ENCODE measurements at places on chromosomes 7 and 10.
A peak's percentile ranks its signal among the peaks of the same experiment; 100 is the strongest.

DNA sequence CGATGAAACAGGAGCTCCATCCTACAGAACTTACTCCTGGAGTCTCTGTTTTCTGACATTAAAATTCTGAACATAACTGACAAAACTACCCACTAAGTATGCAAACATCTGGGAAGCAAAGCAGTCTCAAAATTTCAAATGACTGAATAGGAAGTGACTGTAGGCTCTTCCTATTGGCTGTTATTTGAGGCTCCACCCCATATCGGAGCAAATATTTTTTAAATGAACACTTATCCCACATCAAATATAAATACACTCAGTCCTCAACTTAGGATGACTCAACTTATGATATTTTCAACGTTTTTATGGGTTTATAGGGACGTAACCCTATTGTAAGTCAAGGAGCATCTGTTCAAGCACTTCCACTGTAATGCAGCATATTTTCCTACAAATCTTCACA lies 8.8 kb downstream of the HSPA12A start:
- no peak for DNase-seq

- DNase-seq = no peak
These were observed 740 bp downstream of the GALNT11 start for GRCh38 chr7:152025937-152026890.

DNA sequence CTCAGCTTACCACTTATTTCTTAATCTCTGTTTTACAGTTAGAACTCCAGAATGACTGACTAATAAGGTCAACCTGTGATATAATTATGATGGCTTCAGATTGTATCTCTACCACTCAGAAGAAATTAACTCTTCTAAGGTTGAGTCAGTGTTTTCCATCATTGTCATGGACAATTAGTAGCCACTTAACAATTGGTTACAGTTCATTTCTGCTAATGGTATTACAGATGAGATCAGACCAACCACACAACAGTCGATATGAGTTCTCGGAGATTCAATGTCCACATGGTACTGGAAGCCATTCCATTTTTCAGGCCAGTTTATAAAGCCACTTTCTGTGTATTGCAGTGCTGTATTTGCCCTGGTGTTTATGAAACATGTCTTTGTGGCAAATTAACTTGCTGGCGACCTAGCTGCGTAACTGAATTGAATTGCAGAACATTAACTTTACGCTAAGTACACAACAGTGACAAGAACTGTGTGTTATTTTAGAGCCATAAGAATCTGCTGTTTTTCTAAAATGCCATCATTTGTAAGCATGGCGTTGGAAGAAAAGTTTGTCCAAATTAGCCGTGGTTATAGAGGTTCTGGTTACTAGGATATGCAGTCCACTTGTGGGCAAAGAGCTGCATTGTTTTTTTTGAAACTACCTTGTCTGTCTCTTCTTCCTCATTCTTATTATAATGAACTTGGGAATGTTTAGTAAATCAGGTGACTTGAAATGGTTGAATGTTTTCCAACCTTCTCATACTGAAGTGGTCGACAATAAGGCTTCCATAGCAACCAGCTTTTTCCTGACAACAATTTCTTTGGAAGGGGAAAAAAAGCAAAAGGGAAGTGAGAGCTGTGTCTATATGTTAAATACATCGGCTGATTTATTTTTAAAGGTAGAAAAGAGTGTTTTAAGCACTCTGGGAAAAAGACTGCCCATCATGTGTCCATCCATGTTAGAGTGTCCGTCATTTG lies 76.4 kb downstream of the CELF2 start:
- DNase-seq = no peak

GRCh38 chr7:96986901-96987300 lies 18.5 kb upstream of the DLX6 start:
- no peak for DNase-seq

- DNase-seq = no peak
These were observed 32.9 kb upstream of the JCAD start for GRCh38 chr10:30092151-30092790.

DNA sequence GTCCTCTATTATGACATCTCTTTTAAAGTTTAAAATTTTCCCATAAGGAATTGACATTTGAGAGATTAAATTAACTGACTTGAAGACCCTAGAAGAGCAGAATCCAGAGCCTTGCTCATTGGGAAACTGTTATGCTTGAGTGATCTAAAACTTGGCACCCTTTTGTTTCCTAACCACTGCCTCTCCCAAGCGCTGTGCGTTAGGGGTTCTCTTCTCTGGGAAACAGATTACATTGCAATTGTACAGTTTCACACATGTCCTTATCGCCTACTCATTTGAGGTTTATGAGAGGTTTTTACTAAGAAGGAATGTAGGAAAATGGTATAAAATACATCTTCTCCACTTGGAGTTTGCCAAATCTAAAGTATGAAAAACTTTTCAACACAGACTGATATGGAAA lies 126.8 kb upstream of the AMPH start:
- no peak for DNase-seq

DNA sequence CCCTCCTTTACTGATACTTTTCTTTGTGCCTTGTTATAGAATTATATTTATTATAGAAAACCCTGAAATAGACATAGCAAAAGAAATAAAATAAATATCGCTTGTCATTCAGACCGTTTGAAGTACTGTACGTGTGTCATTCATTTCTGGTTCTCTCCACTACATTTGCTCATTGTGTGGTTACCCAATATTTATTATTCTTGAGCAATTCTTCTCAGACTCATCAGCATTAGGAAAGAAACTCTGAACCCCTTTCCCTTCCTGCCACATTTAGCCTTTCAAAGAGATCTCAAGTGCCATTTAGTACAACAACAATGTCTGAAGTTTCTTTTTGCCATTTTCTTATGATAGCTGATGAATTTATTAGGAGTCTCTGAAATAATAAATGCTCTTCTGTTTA lies 154.1 kb downstream of the KIAA1217 start:
- no peak for DNase-seq

DNA sequence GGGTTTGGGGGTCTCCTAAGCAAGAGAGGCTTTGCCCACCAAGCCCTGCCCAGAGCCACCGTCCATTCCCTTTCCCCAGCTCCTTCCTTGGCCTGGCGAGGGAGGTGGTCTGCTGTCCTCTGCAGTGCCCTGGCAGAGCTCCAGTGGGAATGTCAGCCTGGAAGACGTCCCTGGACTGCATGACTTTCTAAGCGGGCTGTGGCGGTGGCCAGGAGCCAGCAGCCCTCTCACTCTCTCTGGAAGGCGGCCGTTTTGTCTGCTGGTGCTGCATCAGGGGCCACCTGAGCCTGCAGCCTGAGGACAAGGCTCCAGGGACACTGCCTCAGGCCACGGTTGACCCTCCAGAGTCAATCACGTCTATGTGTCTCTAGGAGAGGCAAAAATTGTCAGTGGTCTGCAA lies 271.0 kb downstream of the SKAP2 start:
- DNase-seq = no peak

- no peak for DNase-seq
These were observed 14.5 kb upstream of the HOXA13 start for GRCh38 chr7:27214239-27214950.

- no peak for DNase-seq
These were observed 331.1 kb downstream of the WDR11 start for GRCh38 chr10:121182219-121182618.

DNA sequence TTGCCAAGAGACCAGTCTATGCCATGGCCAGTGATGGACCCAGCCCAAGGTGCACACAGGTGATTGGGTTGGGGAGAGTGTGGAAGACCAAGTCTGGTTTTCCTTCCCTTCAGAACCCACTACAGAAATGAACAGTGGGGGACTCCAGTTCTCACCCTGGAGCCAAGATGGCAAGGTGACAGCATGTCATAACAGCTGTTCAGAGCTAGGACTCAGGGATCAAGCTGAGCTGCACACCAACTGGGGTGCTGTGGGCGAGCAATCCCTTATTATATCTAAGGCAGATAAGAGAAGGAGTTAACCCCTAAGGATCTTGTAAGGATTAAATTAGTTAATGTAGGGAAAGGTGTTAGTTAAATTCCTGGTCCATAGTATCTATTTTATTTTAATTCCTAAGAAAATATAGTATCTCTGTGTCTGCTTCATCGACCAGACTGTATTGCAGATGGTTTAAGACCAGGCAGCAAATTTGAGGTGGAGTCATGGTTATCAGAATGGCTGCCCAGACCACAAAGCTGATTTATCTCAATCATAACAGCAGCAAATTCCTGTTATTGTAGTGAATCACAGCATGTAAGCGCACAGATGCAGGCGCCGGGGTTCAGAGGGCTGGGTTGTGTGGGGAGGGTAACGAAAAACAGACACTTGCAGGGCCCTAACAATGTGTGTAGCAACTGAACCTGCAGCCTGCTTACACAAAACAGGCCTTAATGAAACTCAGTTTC lies 208.7 kb upstream of the ZNF32 start:
- DNase-seq = no peak

DNA sequence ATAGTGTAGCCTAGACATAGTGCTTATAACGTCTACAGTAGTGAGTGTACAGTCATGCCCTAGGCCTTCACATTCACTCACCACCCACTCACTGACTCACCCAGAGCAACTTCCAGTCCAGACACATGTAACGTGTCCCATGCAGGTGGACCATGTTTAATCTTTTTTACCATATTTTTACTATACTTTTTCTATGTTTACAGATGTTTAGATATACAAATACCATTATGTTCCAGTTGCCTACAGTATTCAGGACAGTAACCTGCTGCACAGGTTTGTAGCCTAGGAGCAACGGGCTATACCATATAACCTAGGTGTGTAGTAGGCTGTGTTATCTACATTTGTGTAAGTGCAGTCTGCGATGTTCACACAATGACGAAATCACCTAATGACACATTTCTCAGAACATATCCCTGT lies 11.0 kb downstream of the MPP7 start:
- peak; percentile 12 for DNase-seq

DNA sequence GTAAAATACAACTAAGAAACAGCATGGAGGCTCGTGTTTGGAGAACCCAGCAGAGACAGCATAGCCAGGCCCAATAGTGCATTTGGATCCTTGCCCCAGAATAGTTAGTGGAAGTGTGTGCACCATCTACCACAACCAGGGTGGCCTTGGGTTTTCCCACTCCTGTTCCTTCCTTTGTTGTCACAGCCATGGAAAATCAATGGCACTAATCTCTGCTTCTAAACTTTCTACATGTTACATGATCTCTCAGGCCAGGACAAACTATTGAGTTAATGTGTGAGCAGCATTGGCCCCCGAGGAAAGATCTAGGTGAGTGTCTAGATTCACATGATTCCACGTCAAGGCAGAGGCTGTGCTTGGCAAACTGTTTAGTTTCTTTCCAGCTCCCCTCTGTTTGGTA lies 2.0 kb downstream of the CYP3A7 start:
- DNase-seq = no peak

- peak; percentile 10 for DNase-seq
These were observed 113.7 kb upstream of the LRRN3 start for GRCh38 chr7:110977127-110977737.

DNA sequence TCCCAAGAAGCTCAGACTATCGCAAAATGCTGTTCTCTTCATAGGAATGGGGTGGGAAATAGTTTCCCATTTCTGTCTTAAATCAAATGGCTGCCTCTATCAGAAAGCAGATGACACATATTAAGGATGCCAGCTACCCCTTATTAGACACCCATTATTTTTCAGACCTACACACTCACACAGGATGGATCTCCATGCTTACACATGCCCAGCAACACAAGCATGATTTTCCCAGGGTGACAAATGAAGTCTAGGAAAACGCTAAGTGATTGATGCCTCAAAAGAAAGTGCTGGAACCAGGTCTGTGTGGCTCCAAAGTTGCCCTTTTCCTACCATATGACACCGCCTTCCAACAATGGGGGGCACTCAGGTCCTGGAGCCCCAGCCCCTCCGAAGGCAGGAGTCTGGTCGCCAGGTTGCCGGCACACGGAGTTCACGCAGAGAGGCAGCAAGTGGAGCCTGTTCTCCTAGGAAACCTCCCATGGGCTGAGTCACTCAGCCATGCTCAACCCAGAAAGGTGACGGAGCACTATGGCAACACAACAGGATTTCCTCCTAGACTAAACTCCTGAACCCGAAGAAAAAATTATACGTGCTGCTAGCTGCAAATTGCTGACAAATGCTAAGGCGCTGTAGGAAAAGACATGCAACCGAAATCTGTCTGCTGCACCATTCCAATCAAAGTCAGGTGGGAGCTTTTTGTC lies 19.8 kb downstream of the VOPP1 start:
- no peak for DNase-seq

DNA sequence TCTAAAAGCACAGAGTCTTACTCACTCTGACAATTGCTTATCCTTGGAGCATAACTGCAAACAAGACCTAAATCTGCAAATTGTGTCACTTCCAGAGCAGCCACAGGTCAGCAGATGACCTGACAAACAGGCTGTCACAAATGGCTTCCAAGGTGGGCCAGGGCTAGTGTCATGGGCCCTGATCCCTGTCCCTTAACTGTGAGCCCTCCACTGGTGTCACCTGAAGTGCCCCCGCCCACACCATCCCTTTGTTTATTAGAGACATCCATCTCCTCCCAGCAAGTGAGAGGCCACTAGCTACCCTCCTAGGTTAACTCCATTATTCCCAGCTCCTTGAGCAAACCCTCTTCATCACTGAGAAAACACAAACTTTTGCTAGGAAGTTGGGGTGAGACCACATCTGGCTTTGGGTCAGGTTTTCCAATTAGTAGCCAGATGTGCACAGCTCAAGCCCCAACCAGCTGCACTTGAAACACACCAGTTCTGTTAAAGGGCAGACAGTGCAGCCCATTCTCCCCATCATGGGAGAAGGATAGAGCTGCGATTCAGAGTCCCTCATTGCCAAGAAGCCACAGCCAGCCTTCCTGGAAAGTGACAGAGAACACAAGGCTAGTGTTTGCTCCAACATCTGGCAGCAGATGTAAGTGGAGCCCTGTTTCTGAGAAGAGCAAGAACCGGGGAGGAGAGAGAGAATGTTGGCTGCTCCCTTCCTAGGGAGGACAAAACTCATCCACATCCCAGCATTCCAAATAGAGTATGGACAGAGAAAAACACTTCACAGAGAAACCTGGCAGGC lies 75.7 kb upstream of the NANOS1 start:
- no peak for DNase-seq

DNA sequence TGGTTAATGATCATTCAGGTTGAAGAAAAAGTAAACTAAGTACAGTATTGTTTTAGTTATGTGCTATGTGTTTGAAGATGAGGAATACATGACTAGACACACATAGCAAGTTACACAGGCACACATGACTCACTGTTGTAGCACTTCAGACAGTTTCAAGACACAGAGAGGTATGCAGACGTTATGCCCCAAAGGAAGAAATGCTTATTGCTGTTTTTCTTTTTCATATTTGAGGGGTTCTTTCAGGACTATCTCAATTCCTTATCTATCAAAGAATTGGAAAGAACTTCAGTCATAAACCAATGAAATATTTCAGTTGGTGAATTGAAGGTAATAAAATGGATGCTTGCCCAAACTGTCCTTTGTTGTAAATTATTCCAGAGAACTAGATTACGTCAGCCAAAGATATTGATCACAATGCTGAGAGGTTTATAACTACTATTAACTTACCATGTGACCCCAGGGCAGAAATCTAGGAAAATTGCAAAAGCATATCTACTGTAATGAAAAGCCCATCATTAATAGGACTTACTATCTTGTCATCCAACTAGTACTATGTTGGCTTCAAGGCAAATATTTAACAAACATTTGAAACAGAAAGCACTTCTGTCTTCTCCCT lies 61.2 kb upstream of the CAPZA2 start:
- no peak for DNase-seq

GRCh38 chr7:32476816-32477648 lies 13.1 kb downstream of the LSM5 start:
- DNase-seq = no peak
